ENCODE measurements at places on chromosomes 11 and 22.
A peak's percentile ranks its signal among the peaks of the same experiment; 100 is the strongest.

DNA sequence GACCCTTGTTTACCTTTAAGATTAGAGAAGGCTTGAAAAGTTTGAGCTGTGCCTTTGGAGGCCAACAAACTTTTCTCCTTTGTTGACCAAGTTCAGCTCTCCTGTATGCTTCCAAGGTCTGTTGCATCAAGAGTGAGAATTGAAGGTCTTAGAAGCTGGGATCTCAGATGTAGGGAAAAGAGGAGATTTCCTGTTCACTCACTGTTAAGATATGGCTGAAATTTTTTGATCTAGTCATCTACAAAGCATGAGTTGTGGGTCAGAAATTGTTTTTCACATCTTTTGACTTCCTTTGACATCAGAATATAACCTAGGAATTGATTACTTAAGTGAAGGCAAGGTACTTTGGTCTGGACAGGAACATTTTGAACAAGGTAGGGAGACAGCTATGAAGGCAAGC, 12.1 kb downstream of the OR51B4 start:
- no peak for DNase-seq

GRCh38 chr11:70402685-70403084, 4.4 kb downstream of the CTTN start:
- no peak for DNase-seq

DNA sequence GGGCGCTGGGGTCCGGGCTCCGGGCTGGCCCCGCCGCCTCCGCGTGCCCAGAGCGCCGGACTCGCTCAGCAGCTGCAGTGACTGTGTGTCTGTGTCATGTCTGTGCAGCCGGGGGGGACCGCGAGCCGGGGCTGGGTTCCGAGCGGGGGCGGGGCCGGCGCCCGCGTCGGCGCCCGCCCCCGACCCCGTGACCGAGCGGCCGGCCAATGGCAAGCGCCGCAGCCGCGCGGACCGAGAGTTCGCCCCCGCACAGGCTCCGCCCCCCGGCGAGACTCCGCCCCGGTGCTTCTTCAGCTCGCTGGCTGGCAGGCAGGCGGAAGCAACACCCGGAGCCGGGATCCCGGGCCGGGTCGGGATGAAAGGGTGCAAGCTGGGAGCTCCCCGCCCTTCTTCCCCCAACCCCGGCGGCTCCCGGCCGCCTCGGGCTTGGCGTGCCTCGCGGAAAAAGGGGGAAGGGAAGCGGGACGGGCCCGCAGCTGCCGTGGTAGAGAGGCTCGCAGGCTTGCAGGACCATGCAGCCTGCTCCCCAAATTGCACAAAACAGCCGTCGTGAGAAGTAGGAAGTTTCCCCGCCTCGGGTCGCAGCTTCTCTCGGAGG, 750 bp upstream of the LARGE1 start:
- DNase-seq, result peak; percentile 93

GRCh38 chr11:13682212-13682611, 13.7 kb downstream of the FAR1 start:
- DNase-seq, result no peak

GRCh38 chr11:106403751-106404150, 326.3 kb downstream of the AASDHPPT start:
- DNase-seq, result no peak

GRCh38 chr22:22045571-22046335, 63.2 kb upstream of the TOP3B start:
- no peak for DNase-seq

DNA sequence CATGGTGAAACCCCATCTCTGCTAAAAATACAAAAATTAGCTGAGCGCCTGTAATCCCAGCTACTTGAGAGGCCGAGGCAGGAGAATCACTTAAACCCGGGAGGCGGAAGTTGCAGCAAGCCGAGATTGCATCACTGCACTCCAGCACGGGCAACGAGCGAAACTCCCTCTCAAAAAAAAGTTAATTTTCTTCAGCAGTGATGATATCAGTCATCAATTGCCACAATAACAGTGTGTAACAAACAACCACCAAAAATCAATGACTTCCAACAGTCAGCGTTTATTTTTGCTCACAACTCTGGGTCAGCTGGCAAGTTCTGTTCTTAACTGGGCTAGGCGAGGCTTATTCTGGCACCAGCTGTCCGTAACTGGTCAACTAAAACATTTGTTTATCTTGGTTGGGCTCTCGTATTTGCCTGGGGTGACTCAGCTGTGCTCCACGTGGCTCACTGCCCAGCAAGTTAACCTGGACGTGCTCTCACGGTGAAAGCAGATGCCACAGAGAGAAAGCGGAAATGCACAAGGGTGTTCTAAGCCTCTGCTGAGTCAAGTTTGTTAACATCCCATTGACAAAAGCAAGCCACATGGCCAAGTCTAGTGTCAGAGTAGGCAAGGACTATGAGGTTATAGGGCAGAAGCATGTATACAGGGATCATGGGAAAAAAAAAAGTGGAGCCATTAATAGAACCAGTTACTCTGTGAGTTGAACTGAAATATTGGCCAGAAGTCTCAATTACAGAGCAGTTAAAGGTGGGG, 52.1 kb downstream of the LHFPL7 start:
- no peak for DNase-seq

- no peak for DNase-seq
Observed at GRCh38 chr22:36641902-36642640, 61.5 kb downstream of the CACNG2 start.

- no peak for DNase-seq
Observed at GRCh38 chr11:77200351-77201268, 72.6 kb downstream of the MYO7A start.

DNA sequence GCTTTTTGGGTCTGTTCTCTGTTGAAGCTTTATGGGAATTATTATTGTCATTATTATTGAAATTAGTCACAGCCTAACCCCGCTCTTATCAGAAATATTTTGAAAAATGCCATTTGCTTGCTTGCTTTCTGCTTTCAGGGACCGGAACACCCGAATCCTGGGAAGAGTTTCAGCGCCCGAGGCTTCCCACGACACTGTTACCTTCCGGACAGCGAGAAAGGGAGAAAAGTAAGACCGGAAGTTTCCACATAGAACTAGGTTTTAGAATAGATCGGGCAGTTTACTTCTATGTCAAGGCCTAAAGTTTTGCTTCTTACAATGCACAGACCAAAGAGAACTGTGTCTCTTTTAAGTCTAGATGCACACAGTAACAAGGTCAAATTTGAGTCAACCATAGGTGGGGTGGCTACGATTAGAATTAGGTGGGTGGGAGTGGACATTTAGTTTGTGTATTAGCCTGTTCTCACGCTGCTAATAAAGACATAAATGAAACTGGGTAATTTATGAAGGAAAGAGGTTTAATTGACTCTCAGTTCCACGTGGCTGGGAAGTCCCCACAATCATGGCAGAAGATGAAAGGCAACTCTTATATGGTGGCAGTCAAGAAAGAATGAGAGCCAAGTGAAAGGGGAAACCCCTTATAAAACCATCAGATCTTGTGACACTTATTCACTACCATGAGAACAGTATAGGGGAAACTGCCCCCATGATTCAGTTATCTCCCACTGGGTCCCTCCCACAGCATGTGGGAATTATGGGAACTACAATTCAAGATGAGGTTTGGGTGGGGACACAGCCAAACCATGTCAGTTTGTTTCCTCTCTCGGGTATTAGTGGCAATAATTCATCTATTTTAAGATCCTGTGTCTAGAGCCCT, 12.9 kb downstream of the MPEG1 start:
- peak; percentile 15 for DNase-seq

DNA sequence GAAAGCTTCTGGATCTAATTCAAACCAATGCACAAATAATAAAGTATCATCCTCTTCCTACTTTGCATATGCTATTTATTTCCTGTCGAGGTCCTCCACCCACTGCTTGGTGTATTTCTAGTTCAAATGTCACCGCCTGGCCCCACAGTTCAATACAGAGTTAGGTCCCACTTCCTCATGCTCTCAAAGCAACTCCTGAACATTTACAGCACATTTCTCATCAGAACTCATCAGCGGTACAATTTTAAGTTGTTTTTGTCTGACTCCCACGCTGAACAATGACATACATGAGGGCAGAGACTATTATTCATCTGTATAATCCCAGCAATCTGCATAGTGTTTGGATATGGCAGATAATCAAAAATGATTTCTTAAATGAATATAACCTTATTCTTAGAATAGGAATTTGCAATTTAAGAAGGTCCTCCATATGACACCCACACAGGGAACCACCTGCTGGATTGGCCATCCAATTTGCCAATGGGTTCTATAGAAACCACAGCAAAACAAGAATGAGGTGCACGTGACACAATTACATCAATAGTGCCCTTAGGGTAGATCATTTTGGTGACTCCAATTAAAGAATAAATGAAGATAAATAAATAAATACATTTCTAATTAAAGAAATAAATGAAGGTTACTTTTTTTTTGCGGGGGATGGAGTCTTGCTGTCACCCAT, 54.2 kb downstream of the SLC25A17 start:
- DNase-seq, result peak; percentile 12

DNA sequence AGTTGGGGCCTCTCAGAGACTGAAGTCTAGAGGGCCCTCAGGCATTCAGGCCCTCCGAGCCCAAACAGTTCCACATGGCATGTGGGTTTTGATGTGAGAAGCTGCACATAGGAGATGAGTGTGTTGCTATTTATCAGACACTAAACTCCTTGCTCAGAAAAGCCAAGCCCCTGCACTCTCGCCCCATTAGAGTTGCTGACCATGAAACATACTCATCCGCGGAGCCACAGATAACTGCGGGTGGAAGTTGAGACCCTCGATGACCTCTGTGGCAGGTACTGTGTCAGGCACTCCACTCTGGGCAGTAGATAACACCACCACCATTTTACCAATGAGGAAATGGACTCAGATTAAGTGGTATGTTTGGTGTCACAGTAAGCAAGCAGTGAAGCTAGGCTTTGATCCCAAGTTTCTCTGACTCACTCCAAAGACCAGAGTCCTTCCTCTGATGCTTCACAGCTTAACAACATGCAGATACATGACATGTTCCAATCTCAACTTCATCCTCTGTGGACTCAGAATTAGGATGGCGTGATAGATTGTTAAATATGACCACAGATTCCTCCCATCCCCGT, 202.1 kb downstream of the ADAMTS15 start:
- no peak for DNase-seq

DNA sequence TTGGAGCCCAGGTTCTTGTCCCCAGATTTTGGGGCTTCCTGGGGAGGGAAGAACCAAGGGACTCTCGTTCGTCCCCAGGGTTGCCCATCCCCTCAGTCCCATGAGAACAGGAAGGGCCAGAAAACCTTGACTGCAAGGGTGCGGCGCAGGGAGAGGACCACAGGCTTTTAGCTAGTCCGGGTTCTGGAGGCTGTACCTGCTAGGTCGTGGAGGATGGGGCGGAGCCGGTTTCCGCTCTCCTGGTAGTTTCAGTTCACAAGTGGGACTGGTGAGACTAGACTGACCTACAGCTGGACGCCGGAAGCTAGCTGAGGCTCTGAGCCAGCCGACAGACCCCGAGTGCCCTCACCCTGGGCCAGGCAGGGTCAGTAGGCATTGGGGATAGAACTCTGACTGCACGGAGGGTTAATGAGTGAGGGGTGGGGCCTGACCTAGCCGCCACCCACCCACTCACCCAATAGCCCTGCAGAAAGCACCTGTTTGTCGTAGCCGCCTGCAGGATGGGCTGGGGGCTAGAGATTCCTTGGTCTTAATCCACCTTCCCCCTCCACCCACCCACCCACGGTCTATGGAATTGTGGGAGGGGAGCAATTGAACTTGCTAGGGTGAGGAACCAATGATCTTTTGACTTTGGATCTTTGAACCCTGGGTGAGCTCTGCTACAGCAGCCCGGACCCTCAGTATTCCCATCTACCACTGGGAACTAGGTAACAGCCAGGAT, 1.5 kb downstream of the MAFF start:
- DNase-seq, result no peak

DNA sequence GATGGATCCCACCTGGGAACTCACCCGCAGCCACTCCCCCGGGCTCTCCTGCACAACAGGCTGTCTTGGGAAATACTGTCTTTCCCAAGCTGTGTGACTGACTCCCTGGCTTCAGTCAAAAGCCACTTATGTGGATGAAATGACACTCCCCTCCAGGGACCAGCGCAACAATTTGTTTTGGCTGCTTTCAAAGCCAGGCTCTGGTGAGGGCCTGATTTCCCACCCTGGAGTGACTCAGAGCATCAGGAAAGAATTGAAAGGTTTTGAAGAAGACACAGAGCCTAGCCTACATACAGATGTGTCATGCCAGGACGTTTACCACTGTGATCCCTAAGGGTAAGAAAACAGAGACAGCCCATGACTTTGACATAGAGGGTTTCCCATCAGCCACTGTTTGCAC, 550.5 kb downstream of the MIAT start:
- DNase-seq, result no peak

DNA sequence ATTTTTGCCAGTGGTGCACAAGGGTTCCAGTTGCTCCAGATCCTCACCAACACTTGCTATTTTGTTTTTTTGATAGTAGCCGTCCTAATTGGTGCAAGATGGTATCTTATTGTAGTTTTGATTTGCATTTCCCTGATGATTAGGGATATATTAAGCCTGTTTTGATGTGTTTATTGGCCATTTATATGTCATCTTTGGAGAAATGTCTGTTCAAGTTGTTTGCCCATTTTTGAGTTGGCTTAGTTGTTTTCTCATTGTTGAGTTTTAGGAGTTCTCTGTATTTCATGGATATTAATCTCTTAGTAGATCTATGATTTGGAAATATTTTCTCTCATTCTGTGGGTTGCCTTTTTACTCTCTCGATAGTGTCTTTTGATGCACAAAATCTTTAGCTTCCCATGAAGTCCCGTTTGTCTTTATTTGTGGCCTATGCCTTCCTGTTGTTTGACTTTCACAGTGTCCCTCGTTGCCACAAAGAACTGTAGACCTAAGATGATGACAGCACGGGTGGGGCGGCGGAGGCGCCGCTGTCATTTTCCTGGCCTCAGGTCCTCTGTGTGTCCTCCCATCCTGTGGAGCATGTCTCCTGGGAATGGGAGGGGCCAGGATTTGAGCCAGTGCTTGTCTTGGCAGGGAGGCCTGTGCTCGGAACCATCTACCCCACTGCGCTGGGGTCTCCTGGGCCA, 33.5 kb downstream of the LRP5 start:
- DNase-seq, result no peak

DNA sequence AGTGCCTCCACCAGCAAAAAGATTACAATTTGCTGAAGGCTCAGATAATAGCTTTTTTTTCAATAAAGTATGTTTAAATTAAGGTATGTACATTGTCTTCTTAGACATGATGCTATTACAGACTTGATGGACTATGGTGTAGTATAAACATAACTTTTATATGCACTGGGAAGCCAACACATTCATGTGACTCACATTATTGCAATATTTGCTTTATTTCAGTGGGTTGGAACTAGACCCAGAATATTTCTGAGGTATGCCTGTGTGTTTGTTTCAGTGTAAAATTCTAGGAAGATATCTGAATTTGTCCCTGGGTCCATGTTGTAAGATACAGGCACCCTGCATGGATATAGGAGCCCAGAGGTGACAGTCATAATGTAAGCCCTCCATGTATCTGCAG, 120.0 kb upstream of the BDNF start:
- no peak for DNase-seq

All from stimulated activated CD4-positive, alpha-beta T cell treated with anti-CD3 and anti-CD28 coated beads, TNF-alpha, amount 100 ng/mL, for 24 hours (primary cell).